NCI-H510A (cell line): ENCODE measurements at places on chromosomes 3 and 15.

DNA sequence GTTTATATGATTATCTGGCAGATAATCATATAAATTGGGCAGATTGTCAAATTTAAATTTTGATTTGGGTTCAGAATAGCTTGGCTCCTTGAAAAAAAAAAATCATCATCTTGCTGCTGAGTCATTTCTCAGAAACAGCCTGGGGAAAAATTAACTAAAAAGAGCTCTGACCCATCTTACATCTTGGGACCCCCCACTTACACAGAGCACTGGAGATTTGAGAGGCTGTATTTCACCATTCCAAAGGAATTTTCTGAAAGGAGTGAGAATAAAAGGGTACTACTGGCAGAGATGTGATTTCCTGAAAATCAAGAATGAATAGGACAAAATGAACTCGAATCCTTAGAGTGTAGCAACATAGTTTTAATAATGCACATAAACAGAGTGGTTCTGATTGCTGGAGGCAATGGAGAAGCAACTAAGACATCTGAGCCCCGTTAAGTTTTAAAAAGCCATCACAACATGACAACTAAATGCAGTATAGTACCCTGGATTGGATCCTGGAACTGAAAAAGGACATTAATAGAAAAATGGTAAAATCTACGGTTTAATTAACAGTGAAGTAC lies 97.5 kb downstream of the RFTN1 start:
- no peak for DNase-seq

GRCh38 chr3:159910991-159911663 lies 77.5 kb upstream of the IL12A start:
- DNase-seq: no peak

- DNase-seq: peak; percentile 84
Observed at GRCh38 chr15:90789462-90789861, 72.3 kb downstream of the BLM start.

GRCh38 chr3:197103766-197104165 lies 74.1 kb upstream of the MELTF start:
- DNase-seq: no peak

DNA sequence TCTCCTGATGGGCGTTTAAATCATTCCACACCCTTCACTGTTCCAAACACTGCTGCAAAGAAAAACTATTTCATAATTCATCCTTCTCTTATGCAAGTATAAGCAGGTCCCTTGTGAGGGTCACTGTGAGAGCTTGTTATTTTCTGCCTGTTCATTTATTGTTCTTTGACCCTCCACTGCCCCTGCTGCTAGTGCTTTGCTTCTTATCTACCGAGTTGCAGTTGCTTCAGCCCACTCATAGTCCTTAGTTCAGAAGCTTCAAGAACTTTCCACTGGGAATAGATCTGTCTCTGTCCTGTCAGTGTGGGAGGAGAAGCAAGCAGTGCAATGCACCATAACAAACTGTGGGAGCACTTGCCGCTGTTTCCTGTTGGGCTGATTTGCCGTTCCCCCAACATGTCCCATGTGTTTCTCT lies 39.8 kb downstream of the RIOX2 start:
- DNase-seq: no peak

DNA sequence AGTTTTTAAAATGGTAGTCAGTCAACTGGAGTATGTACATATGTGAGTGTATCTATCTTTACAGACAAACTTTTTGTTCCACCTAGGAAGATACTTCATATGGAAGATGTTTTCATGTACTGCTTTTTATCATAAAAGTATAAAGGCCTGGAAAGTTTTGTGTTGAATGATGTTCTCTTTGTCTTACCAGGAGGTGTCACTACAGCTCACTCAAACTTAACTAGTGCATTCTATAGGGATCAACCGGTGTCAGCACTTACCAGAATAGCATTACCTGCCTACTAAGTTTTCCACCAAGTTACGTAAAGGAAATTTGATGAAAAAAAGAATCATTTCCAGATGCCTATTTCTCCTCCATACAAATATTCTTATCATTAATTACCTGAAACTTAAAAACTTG lies 522.6 kb upstream of the SEMA6D start:
- no peak for DNase-seq

DNA sequence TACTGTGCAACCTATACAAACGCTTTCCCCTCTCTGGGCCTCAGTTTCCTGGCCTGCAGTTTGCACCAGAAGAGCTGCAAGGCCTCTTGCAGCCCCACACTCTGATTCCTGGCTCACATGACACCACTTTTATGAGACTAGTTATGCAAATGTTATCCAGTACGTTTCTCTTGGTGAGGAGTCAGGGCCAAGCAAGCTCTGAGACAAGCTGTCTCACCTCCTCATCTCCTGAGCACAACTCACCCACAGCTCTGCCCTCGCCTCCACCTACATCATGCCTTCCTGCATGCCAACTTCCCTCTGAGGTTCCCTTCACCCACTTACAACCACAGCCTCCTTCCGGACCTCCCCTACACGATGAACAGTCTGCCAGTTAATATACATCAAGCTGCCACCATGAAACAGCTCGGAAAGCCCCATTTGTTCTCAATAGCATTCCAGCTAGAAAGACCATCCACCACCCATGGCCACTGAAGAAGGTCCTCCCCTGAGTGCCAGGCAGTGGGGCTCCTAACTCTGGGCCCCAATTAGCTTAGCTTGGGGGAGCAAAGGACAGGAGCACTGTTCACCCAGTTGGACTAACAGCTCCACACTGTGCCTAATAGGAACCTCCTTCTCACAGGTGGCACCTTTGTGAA lies 25.0 kb downstream of the CRYGS start:
- no peak for DNase-seq

DNA sequence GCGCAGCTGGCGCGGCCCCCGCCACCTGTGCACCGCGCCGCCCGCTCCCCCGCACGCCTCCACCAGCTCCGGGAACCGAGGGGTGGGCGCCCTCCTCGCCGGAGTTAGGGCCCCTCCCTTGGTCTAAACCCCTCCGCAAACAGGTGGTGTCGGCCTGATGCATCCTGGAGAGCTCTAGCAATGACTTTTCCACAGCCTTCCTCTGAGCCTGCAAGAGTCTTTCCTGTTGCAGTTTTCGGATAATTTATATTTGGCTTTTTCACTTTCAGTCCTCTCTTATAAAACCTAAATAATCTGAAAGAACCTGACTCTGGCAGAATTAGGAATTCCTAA lies 334 bp upstream of the IGSF11 start:
- DNase-seq: no peak

GRCh38 chr3:55167586-55168317 lies 239.9 kb upstream of the LRTM1 start:
- DNase-seq: no peak

DNA sequence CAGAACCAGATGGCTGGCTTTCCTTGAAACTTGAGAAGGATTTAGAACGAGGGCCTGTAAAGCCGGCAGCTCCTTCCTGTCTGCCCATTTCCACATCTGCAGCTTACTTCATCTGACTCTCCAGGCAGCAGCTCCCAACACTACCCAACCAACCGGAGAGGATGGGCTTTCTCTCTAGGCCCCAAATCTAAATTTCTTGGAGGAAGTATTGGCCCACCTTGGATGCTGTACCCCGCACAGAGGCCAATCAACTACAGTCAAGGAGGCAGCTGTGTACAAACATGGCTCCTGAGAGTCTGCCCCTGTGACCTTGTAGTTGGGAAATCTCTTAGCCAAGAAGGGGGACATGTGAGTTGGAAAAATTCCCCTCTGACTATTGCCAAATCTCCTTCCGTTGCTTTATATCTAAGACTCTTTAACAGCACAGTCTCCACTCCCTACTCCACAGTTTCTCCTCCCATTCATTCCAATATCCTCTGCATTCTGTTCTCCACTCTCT lies 8.0 kb upstream of the ACAP2 start:
- peak; percentile 53 for DNase-seq

GRCh38 chr3:13237776-13238490 lies 164.7 kb upstream of the IQSEC1 start:
- DNase-seq: no peak

DNA sequence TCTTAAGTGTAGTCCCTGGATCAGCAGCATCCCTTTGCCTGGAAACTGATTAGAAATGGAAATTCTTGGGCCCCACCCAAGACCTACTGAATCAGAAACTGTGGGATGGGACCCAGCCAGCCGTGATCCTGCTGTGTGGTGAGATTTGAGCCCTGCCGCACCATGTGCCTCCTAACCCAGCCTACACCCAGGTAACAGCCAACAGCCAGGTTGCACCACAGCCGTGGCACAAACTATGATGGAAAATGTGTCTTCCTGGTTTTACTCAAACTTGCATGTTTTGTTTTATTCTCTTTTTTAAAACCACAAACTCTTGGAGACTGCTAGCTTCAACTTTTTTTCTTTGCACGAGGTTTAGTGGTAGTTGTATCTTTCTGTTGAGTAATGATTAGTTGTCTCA lies 2.6 kb downstream of the LIMD1 start:
- no peak for DNase-seq

DNA sequence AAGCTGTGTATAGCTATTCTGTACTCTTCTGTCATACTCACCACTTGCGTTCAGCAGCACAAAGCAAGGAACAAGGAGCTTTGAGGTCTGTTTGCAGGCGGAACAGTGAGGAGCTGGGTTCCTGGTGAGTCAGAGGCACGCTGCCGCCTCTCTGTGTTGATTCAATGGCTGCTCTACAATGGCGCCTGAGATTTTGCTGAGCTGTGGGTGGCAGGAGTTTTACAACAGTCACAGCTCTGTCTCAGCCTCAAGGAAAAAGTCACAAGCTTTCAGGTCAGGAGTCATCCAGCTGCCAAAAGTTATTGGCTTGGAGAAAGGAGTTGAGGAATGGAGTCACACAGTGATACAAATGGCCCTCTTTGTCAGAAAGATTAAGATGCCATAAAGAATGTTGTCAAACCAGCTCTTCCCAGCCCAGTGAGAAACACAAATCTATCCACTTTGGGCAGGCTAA lies 98.1 kb downstream of the SSR3 start:
- no peak for DNase-seq

DNA sequence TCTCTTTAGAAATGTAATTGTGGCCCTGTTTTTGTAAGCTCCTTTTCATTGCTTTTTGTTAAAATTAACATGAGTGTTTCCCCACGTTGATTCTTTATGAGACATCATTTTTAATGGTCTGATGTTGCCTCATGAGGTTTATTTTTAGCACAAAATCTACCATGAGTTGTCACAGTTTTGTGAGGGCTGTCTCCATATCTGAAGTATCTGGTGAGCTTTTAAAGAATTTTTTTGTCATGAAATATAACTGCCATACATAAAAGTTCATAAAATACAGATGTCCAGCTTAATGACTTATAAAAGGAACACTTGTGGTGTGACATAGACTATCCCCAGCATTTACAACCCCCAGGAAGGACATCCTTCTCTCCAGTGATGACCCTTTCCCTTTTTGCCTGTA lies 34.3 kb upstream of the CEMIP start:
- no peak for DNase-seq

- DNase-seq: no peak
Observed at GRCh38 chr3:165642761-165643420, 194.3 kb downstream of the BCHE start.

- no peak for DNase-seq
Observed at GRCh38 chr3:197216169-197216860, 82.1 kb downstream of the DLG1 start.

DNA sequence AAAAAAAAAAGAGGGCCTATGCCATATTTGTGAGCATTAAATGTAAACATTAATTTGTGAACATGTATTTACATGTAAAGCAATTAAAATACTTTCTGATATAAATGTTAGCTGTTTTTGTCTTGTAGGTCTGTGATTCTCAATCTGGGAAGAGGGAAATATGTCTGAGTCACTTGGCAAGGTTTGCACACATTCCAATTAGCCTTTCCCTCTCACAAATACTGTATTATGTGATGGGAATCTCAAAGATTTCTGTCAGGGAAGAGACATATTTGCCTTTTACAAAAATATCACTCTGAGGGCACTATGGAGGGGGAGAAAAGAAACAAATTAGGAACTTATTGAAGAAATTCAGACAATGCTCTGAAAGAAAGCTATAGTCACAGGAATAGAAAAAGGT lies 483.6 kb downstream of the GBE1 start:
- DNase-seq: no peak

DNA sequence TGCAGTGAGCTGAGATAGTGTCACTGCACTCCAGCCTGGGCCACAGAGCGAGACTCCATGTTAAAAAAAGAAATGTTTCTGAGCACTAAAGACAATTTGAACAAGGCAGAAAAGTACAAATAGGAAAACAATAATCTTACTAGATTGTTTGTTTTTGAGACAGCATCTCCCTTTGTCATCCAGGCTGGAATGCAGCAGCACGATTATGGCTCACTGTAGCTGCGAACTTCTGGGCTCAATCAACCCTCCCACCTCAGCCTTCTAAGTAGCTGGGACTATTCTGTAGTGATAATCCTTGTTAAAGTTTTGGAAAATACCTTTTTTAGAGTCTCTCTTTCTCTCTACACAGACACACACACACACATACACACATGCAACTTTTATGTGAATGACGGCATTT lies 107.1 kb downstream of the LPP start:
- no peak for DNase-seq

GRCh38 chr15:25244731-25245585 lies 193.9 kb downstream of the UBE3A start:
- no peak for DNase-seq

DNA sequence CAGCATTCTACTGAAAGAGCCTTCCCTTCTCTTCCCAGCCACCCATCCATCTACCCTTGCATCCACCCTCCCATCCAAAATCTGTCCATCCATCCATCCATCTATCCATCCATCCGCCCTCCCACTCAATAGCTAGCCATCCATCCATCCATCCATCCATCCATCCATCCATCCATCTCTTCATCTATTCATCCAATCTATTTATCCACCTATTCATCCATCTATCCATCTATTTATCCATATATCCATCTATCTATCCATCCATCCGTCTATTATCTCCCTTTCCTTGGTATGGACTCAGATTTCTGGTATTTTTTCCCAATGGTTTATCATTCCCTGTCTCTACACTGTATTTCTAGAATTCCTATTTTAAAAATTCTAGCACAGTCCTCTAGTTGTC lies 46.1 kb upstream of the PPARG start:
- DNase-seq: no peak

GRCh38 chr15:95829062-95829461 lies 501.4 kb upstream of the NR2F2 start:
- no peak for DNase-seq

GRCh38 chr15:25089577-25089976 lies 134.8 kb downstream of the SNRPN start:
- DNase-seq: no peak

- DNase-seq: no peak
Observed at GRCh38 chr3:68485051-68485450, 447.3 kb downstream of the TAFA4 start.
